ENCODE measurements at places on chromosomes 16 and 17.

- DNase-seq: no peak
- H3K36me3 ChIP-seq: peaks cover 2% of the 10 kb centered on the region
- H3K27me3 ChIP-seq: no peaks in the 10 kb centered on the region
- peak overlapping the region; percentile 53 for H3K27ac ChIP-seq
Observed at GRCh38 chr16:72876981-72877373, 171.0 kb downstream of the ZFHX3 start.

GRCh38 chr17:63596856-63597586 is 3.7 kb upstream of the TACO1 start:
- no peak overlapping the region for H3K27ac ChIP-seq
- H3K36me3 ChIP-seq: peaks cover 7% of the 10 kb centered on the region
- no peaks in the 10 kb centered on the region for H3K27me3 ChIP-seq
- H3K4me3 ChIP-seq: no peak overlapping the region
- peaks cover 31% of the 10 kb centered on the region for H3K4me1 ChIP-seq

DNA sequence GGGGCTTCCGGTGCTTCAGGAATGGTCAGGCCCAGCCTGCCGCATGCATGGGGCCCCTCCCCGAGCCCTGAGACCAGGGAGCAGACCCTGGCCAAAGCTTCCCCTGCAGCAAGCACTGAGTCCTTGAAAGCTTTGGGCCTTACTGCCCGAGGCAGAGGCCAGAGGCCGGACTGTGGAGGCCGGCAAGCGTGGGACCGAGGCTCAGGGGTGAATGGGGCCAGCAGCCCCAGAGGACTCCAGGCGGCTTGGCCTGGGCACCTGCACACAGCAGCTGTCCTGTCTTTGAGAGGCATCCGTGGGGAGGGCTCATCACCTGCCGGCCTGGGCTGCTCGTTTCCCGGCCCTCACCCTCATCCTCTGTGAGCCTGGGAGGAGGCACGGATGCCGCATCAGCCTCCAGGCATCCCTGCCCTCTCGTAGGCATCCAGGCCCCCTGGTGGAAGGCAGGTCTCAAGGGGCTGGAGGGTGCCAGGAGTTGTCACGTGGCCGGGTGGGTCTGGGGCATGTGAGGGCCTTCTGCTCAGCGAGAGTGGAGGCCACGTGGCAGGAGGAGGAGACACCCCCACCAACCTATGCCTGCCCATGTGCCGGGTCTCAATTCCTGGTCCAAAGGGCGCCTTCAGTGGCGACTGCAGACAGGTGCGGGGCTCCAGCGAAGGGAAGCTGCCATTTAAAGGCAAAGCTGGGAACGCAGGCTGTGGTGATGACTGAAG is 31.4 kb downstream of the CACNA1H start:
- no peaks in the 10 kb centered on the region for H3K4me1 ChIP-seq
- H3K27me3 ChIP-seq: no peaks in the 10 kb centered on the region
- H3K27ac ChIP-seq: no peak overlapping the region
- no peaks in the 10 kb centered on the region for H3K36me3 ChIP-seq
- no peak overlapping the region for H3K4me3 ChIP-seq
- no peak for DNase-seq

GRCh38 chr17:60909405-60909804 is 231.8 kb downstream of the BCAS3 start:
- H3K4me1 ChIP-seq: no peaks in the 10 kb centered on the region
- no peaks in the 10 kb centered on the region for H3K27me3 ChIP-seq
- no peak overlapping the region for H3K27ac ChIP-seq
- no peaks in the 10 kb centered on the region for H3K36me3 ChIP-seq
- H3K4me3 ChIP-seq: no peak overlapping the region
- DNase-seq: no peak

- H3K27me3 ChIP-seq: no peaks in the 10 kb centered on the region
- H3K27ac ChIP-seq: peak overlapping the region; percentile 21
- H3K4me1 ChIP-seq: peaks cover 79% of the 10 kb centered on the region
- H3K36me3 ChIP-seq: peaks cover 10% of the 10 kb centered on the region
Observed at GRCh38 chr16:89334050-89334449, 116.5 kb downstream of the ZNF778 start.

GRCh38 chr17:43983515-43984411 is 20.7 kb upstream of the NAGS start:
- peak; percentile 26 for DNase-seq
- no peak overlapping the region for H3K27ac ChIP-seq
- H3K4me3 ChIP-seq: no peak overlapping the region
- H3K27me3 ChIP-seq: peaks cover 52% of the 10 kb centered on the region
- H3K4me1 ChIP-seq: peaks cover 14% of the 10 kb centered on the region

- no peaks in the 10 kb centered on the region for H3K27me3 ChIP-seq
- H3K27ac ChIP-seq: no peak overlapping the region
- no peak for DNase-seq
- peaks cover 42% of the 10 kb centered on the region for H3K4me1 ChIP-seq
- no peak overlapping the region for H3K4me3 ChIP-seq
- H3K36me3 ChIP-seq: peaks cover 47% of the 10 kb centered on the region
Observed at GRCh38 chr16:28205117-28205899, 6.5 kb downstream of the XPO6 start.

GRCh38 chr17:7626956-7627249 is 718 bp downstream of the SAT2 start:
- peaks cover 13% of the 10 kb centered on the region for H3K4me1 ChIP-seq
- H3K4me3 ChIP-seq: peak overlapping the region; percentile 89
- peaks cover 5% of the 10 kb centered on the region for H3K36me3 ChIP-seq

- H3K36me3 ChIP-seq: peaks cover 13% of the 10 kb centered on the region
- no peak overlapping the region for H3K4me3 ChIP-seq
- no peak for DNase-seq
- peaks cover 28% of the 10 kb centered on the region for H3K4me1 ChIP-seq
- no peak overlapping the region for H3K27ac ChIP-seq
Observed at GRCh38 chr17:44074231-44074910, 3.8 kb downstream of the G6PC3 start.

DNA sequence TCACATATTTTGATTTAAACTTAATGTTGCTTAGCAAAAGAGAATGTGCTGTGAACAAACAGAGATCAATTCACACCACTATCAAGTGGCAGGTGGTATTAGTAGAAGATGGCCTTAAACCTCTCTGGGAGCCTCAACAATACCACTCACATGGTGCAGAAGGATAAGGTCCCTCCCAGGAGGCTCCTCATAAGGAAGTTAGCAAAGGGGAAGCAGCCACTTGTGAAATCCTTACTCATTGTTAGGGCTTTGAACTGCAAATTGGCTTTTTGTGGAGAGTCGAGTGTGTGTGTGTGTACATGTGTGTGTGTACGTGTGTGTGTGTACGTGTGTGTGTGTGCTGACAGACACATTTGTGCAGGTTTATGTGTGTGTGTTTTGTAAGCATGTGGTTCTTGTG is 48.9 kb upstream of the ASIC2 start:
- no peak for DNase-seq
- H3K4me1 ChIP-seq: no peaks in the 10 kb centered on the region
- no peak overlapping the region for H3K27ac ChIP-seq
- no peak overlapping the region for H3K4me3 ChIP-seq
- H3K27me3 ChIP-seq: no peaks in the 10 kb centered on the region

DNA sequence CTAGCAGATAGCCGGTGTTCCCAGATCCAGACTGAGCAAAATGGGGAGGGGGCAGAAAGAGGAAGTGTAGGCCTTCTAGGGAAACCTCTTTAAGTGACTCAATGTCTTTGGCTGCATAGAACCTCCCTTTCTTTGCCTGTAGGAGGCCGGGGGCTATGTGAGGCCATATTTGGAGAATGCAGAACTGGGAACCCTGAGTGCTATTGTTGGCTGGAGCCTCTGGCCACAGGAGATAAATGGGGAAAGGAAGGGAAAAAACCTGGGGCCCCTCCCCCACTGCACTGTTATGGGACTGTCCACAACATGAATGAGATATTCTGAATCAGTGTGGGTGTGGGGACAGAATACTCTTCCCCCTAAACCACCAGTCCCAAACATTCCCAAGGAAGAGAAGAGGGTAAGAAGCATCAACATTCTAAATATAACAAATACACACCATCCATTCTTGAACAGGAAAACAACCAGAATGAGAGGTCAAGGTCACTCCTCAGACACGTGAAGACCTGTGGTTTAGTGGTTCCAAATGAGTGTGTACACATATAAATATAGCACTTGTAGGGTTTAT is 2.4 kb downstream of the VPS25 start:
- H3K4me3 ChIP-seq: peak overlapping the region; percentile 31
- no peak for DNase-seq
- H3K4me1 ChIP-seq: peaks cover 40% of the 10 kb centered on the region
- no peak overlapping the region for H3K27ac ChIP-seq
- H3K36me3 ChIP-seq: peaks cover 41% of the 10 kb centered on the region

DNA sequence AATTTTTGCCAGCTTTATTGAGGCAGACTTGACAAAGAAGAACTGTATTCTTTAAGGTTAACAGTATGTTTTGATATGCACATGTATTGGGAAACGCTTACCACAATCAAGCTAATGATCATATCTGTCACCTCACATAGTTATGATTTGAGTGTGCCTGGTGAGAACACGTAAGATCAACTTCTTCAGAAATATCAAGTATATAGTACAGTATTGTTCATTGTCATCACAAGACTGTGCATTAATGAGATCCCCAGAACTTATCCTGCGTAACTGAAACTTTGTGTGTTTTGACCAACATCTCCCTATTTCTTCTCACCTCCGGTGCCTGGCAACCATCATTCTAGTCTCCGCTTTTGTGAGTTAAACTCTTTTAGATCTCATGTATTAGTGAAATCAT is 756.4 kb upstream of the EEF2KMT start:
- DNase-seq: no peak
- no peaks in the 10 kb centered on the region for H3K27me3 ChIP-seq
- H3K27ac ChIP-seq: no peak overlapping the region
- H3K36me3 ChIP-seq: no peaks in the 10 kb centered on the region

DNA sequence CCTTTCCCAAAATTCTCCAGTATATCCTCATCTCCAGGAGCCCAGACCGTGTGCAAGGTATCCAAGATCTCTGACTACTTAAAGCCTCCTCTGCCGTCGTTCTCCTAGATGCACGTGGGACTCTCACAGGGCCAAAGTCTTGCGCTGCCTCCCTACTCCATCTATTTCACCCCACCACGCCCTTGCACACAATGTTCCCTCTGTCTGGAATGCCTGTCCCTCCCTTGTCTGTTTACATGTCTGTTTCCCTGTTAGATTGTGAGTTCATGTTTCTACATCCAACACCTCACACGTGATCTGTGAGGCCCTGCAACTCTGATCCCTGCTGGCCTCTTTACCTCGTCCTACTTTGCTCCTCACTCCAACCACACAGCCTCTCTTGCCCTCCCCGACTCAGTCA is 4.9 kb upstream of the FZD2 start:
- no peak for DNase-seq
- H3K27ac ChIP-seq: no peak overlapping the region
- peaks cover 37% of the 10 kb centered on the region for H3K27me3 ChIP-seq
- H3K4me1 ChIP-seq: peaks cover 14% of the 10 kb centered on the region
- H3K36me3 ChIP-seq: no peaks in the 10 kb centered on the region
- H3K4me3 ChIP-seq: no peak overlapping the region

DNA sequence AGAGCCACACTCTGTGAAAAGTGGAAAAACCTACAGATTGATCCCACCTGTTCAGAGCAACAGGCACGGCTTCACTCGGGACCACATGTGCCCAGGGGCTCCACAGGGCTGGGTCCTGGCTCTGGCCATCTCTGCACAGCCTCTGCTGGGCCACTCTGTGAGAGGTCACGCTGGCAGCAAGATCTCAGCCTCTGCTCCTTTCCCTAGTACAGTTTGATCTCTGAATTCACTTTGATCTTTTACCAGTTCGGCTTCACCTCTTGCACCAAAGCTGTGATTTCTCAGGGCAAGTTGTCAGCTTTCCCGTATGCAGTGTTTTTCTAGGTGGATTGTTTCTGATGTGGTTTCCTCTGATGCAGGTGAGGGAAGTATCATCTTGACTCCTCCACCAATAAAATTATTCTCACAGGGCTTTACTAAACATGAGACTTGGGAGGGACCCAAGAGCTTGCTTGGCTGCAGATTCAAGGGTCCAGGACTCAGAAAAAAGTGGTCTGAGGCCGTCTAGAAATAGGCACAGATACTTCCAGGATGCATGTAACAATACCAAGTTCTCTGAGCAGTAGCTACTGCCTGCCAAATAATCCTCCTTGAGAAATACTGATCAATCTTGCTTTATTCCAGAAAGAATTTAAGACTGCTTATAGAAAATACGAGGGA is 24.0 kb upstream of the ALDH3A1 start:
- no peak overlapping the region for H3K27ac ChIP-seq
- no peak for DNase-seq
- no peak overlapping the region for H3K4me3 ChIP-seq
- H3K4me1 ChIP-seq: peaks cover 14% of the 10 kb centered on the region
- H3K27me3 ChIP-seq: no peaks in the 10 kb centered on the region

DNA sequence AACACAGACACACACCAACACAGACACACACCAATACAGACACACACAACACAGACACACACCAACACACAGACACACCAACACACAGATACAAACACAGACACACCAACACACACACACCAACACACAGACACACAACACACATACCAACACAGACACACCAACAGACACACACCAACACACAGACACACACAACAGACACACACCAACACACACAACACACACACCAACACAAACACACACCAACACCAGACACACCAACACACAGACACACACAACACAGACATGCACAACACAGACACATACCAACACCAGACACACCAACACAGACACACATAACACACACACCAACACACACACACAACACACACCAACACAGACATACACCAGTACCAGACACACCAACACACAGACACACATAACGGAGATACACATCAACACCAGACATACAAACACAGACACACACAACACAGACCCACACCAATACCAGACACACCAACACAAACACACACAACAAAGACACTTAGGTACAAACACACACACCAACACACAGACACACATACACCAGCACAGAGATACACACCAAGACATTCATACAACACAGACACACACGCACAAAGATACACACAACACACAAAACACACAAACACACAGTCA is 2.2 kb downstream of the CDRT4 start:
- H3K27ac ChIP-seq: no peak overlapping the region
- H3K4me1 ChIP-seq: no peaks in the 10 kb centered on the region
- H3K4me3 ChIP-seq: no peak overlapping the region
- DNase-seq: no peak
- H3K27me3 ChIP-seq: no peaks in the 10 kb centered on the region
- H3K36me3 ChIP-seq: peaks cover 8% of the 10 kb centered on the region

DNA sequence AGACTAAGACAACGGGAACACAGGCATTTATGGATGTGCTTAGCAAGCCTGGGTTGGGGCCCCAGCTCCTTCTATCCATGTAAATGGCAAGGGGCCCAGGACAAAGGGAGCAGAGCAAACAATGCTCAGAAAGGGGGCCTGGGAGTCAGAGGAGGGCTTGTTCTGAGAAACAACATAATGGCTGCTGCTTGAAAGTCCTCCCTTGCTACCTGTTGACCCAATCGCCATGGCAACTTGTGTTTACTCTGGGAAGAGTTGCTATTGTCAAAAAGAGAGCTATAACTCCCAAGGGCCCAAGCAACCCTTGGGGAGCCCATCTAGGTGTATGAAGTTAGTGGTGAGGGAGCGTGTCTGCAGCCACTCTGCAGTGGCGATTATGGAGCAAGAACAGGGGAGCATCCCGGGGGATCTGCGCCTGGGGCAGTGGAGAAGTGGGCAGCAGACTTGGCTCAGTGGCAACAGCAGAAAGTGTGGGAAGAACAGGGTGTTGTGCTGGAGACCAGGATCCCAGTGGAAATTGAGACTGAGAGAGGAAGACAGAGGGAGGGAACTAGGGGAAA is 118.7 kb upstream of the NLRP1 start:
- no peak overlapping the region for H3K4me3 ChIP-seq
- H3K36me3 ChIP-seq: no peaks in the 10 kb centered on the region
- H3K27ac ChIP-seq: no peak overlapping the region
- H3K27me3 ChIP-seq: peaks cover 10% of the 10 kb centered on the region

Data from activated CD8-positive, alpha-beta T cell treated with anti-CD3 and anti-CD28 coated beads, Interleukin-2, amount 10 ng/mL, durations not matched to agents 7 days and 5 days (primary cell).